ENCODE measurements at places on chromosomes 7 and 10.
A peak's percentile ranks its signal among the peaks of the same experiment; 100 is the strongest.

DNA sequence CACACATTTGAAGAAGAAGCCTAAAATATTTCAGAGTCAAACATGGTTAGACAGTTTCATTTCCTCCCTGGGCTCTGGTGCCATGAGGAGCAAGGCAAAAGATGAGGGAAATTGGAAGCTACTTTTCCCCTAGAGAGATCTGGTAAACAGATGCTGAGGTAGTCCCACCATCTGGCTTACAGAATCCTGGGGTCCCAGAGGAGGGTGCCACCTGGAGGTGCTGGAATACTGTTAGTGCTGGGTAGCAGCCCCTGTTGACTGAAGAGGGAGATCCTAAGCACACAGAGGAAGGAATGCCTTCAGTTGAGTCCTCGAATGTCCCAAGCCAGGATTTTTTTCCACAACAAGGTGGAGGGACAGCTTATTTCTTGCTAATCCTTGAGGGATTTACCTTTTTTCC, 160.1 kb downstream of the FZD1 start:
- DNase-seq: no peak

- DNase-seq: no peak
These were observed 37.3 kb upstream of the SEMA3D start for GRCh38 chr7:85224171-85224570.

DNA sequence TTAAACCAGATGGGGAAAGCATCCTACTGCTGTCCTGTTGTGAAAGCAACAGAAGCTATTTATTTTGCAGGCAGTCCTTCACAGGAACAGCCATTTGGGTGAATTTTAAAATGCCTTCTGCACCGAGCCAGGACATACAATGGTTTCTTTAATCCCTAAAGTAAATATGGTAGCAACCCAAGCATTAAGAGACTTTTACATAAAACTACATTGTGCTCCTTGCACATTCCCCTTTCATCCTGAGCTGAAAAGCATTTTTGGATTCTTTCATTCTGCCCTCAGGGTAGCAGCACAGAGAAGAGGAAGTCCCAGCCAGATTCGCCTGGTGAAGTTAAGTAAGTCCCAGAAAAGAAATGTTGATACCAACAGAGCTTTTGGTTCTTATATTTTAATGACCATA, 84.0 kb upstream of the FAM3C start:
- DNase-seq: no peak

GRCh38 chr7:24786941-24787340, 29.7 kb upstream of the GSDME start:
- DNase-seq: peak; percentile 84

GRCh38 chr10:99661377-99661763, 2.1 kb downstream of the ENTPD7 start:
- peak; percentile 93 for DNase-seq

GRCh38 chr10:113096128-113096996, 146.3 kb downstream of the TCF7L2 start:
- DNase-seq: no peak

- DNase-seq: peak; percentile 79
These were observed 16.5 kb downstream of the WDR86 start for GRCh38 chr7:151393031-151393977.

GRCh38 chr10:73110345-73110849, at the start of gene NUDT13:
Gene NUDT13, plus strand, starts transcription at chr10:73110455. Its CDS starts 3,911 bp downstream, at chr10:73114366.
- DNase-seq: peak; percentile 95

GRCh38 chr10:131777162-131777561, 123.6 kb upstream of the PPP2R2D start:
- no peak for DNase-seq

GRCh38 chr10:24891823-24892222, 60.6 kb downstream of the PRTFDC1 start:
- no peak for DNase-seq

GRCh38 chr7:17854261-17855047, 85.8 kb downstream of the SNX13 start:
- DNase-seq: no peak

DNA sequence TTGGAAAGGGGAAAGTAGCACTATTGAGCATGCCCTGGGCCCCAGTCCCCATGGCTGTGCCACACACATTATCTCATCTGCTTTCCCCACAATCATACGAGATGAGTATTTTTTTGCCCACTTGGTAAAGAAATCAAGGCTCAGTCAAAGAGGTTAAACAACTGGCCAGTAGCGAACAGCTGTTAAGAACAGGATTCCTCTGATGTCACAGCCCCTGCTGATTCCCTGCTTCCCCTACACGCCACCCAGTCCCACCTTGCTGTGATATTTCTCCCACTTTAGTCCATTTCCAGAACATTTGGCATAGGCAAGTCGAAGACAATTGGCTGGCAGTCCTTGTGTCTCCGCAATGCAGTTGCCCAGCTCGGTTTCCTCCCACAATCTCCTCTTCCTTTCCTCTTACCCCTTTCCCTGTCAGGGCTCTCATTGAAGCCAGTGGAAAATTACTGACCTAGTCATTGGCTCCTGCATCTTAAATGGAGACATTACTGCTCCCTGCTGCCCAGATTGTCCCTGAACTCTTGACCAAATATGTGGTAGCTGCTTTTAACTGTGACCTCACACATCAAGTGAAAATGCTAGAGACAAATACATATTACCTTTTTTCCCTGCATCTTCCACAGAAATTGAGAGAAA, 56.5 kb upstream of the EEPD1 start:
- DNase-seq: no peak

DNA sequence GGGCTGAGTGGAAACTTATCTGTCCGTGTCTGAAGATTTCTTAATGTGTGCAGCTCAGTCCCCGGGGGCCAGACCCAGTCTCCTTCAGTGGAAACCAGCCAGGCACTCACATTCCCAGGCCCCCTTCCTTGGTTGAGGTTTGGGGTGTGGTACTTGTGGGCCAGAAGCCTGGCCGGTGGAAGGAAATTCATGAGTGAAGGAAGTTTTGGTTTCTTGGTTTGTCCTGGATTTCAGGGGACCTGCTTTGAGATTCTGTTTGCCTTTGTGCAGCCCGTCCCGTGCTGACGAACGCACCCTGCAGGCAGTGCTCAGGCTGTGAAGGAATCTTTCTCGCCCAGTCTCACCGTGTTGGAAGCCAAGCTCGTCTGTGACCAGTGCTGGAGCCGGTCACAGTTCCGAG, 2.9 kb downstream of the INPP5A start:
- DNase-seq: peak; percentile 85

GRCh38 chr10:103510046-103510685, 16.7 kb downstream of the NEURL1 start:
- peak; percentile 37 for DNase-seq

- no peak for DNase-seq
These were observed 69.2 kb upstream of the DDC start for GRCh38 chr7:50634378-50634777.

GRCh38 chr7:1052031-1052818, 7.9 kb downstream of the GPR146 start:
- no peak for DNase-seq

GRCh38 chr10:60728056-60728455, 50.2 kb upstream of the CDK1 start:
- no peak for DNase-seq

- DNase-seq: no peak
These were observed 110.7 kb downstream of the RAB18 start for GRCh38 chr10:27614776-27615175.

GRCh38 chr7:31096877-31097258, 44.8 kb downstream of the ADCYAP1R1 start:
- DNase-seq: no peak

- DNase-seq: no peak
These were observed 170.4 kb upstream of the THSD7A start for GRCh38 chr7:12002428-12002827.

DNA sequence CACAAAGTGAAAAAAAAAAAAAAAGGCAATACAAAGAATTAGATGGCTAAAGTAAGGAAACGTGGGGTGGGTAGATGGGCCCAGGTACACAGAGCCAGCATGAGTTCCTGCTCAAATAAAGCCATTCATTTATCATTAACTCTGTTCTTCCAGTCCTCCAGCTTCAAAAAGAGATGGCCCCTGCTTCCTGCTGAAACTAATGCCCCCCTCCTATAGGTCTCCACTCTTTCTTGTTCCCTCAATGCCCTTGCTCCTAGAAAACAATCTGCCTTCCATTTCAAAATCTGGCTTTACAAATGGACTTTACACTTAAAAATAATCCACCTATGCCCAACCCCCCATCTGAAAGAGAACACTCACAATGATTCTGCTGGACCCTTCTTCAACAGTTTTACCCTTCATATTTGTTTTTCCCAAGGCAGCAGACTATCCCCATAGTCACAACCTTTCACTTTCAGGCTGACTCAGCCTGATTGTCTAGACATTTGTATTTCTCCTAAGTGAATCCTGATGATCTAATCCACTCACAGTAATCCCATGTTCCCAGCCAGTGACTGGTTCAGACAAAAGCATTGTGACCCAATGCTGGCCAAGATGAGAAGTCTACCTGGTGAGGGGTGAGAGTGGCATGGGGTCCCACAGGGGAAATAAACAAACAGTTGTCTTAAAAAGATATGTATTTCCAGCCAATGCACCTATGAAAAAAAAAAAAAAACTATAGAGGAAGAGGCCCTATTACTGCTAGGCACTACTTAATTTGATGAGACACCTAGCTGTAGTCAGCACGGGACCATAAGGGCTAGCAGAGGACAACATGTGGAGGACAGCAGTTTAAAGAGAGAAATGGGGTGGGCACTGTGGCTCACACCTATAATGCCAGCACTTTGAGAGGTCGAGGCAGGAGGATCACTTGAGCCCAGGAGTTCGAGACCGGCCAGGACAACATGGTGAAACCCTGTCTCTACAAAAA, 74.6 kb upstream of the GRID1 start:
- DNase-seq: peak; percentile 68

DNA sequence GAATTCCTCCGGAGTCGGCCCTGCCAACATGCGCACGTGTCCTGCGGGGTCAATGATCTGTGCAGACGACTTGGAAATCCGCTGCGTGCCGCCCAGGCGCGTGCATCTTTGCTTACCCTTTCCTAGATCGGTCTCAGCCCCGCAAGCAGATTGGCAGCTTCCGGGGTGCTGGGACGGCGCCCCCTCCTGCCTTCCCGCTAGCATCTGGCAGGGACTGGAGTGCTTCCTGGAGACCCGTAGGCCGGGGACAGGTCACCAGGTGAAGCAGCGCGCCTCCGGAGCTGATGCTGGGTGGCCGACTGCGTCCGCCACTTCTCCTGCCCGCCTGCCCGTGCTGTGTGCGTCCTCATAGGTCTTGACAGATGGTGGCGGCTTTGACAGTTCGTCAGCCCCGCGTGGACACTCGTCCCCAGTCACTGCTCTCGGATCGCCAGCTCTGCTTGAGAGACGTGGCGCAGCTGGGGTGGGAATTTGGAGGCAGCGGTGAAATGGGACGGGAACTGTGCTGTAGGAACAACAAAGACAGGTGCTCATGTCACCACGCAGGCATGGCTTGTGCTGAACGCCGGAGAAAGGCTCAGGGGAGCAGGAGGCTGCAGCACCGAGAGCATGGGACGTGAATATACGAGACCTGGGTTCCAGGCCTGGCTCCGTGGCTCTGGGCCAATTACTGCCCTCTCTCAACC, 21.9 kb upstream of the KCNK18 start:
- no peak for DNase-seq

DNA sequence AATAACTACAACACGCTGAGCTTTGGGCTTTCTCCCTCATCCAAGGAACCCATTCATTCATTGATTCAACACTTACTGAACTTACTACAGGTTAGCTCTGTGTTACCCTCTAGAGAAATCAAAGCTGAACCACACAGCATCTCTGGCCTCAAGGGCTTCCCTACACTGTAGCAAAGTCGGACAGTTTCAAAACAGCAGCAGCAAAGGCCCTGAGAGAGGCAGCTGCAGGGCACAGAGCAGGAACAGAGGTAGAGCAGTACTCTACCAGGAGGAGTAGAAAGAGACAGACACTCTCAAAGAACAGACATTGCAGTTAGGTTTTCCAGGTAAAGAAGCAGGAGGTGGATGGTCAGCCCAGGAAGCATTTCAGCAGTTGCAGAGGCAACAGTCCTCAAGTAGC, 16.1 kb downstream of the DOCK4 start:
- DNase-seq: no peak

DNA sequence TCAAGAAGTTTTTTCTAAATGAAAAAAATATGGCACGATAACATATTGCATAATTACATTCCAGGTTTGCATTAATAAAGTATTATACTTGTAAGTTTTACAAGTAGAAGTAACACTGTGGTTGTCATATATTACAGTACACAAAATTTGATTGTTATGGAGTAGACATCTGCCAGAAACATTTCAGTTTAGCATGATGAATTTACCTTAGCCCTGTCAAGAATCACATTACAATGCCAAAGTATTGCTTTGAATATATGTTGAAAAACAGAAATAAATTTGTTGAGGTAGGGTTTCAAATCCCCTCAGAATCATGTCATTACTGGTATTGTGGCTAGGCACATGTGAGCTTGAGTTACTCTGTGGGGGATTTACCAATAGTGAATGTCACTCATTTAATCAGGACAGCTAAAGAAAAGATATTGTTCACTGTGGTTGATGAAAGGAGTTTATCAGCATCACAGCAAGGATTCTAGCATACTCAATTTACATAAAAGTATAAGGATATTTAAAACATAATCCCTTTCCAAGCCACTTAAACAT, 112.1 kb downstream of the MDFIC start:
- no peak for DNase-seq

- DNase-seq: no peak
These were observed 93.7 kb upstream of the RPA3 start for GRCh38 chr7:7812112-7812511.

DNA sequence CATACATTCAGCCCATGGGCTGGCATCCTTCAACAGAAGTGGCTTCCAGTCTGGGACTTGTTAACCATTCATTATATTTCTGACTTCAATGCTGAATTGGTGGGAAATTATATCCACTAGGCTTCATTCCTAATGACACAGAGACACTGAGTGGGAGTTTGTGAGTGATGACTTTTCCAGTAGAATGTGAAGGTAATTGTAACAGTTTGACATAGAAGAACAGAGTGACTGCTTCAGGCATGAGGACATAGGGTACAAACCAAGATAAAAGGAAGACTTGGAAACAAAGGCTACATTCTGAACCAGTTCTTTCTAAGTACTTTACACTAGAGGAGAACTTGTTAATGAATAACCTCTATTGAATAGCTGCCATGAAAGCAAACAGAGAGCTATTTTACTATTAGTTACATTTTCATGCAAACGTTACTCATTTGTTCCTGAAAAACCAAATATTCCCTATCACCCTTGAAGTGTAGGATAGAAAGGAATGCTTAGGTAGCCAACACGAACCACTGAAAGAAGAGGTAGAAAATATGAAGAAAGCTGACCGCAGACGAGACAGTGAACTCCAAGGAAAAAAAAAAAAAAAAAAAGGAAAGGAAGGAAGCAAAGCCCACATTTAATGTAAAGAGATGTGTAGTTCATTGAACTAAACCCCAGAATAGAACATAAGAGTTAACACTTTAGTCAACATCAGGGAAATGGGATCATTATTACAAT, 237.0 kb upstream of the SEMA3C start:
- no peak for DNase-seq

GRCh38 chr7:20237464-20238193, 20.4 kb upstream of the MACC1 start:
- no peak for DNase-seq

DNA sequence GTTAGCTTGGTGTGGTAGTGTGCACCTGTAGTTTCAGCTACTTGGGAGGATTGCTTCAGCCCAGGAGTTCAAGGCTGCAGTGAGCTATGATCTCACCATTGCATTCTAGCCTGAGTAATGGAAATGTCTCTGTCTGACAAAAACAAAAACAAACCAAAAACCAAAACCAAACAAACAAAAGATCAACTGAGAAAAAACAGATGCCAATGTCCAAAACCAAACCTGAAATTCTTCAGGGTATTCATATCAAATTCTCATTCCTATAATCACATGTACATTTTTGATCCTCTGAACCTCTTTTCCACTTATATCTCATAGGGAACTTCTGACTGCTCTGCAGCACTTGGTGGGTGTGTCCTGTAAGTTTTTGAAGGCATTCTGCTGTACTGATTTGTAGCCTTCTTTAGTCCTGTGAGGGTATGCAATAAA, 87.0 kb downstream of the CDK6 start:
- DNase-seq: no peak

All from osteoblast (primary cell).